ENCODE measurements at places on chromosomes 11 and 22. TPM values are rescaled to one million over a fixed set of nuclear protein-coding genes. Genes with fewer than 3 reads are reported as not detected.

The CARD18 gene
- polyA plus RNA-seq = 3.3 TPM

The OR4C15 gene
- polyA plus RNA-seq = not detected

The BIRC3 gene
- 9.8 TPM for polyA plus RNA-seq

The BCO2 gene
- polyA plus RNA-seq = 9.1 TPM

The SLC6A5 gene
- not detected for polyA plus RNA-seq

Data from esophagus (tissue), 2 donors.